HS-5 (cell line): ENCODE measurements at places on chromosomes 5 and 9.

DNA sequence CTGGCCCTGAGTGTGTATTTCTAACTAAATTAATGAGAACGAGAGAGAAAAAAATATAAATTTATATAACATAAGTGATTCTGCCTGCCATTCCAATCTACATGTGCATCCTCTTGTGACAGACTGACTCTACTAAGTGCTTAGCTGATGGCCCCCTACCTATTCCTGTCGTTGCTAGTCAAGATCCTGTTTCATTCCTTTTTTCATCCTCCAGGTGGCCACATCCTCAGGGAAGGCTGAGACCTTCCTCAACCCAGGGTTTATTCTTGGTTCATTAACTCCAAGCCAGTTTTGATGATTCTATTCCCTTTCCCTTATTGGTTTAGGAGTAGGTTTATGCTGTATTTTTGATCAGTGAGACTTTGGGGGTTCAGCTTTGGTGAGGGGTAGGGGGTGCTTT is 201.3 kb downstream of the C9orf152 start:
- no peak for DNase-seq

DNA sequence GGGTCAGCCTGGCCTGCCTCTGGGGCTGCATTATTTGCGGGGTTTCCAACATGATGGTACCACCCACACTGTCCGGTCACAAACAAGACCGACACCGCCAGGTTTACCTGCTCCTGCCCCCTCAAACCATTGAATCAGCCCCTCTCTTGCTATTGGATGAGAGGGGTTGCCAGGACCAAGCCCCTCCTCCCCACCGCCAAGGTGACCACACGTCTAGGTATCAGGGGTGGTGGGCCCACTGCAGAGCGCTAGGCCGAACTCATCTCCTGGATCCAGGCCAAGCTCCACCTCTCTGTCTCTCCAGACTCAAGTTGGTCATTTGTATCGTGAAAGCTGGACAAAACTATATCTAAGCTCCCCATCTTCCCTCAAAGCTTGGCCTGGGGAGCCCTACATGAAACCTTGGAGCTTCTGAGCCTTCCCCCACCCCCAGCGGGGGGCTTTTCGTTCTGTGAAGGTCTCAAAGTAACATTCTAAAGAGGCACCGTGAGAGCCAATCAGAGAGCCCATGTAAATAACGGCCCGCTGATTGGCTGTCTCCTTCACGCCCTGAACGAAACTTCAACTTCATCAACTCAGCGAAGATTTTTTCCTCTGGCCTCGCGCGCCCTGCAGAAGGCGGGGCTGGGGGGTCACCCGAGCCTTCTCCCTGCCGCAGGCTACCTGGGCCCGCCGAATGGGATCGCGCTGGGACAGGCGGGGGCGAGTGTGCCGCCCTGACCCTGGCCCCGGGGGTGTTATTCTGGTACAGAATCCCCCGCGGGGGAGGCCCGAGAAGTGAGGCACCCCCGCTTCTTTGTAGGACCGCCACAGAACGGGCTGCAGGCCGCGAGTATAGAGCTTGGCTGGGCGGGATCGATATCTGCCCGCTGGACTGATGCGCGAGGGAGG is 49.6 kb upstream of the PSD2 start:
- no peak for DNase-seq

DNA sequence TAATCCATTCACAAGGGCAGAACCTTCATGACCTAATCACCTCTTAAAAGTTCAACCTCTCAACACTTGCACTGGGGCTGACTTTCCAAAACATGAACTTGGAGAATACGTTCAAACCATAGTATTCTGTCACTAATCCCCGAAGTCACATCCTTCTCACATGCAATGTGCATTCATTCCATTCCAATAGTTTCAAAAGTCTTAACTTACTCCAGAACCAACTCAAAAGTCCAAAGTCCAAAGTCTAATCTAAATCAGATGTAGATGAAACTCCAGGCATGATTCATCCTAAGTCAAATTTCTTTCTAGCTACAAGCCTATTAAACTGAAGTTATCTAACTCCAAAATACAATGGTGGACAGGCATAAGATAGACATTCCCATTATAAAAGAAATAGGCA is 21.7 kb upstream of the ADAMTSL1 start:
- DNase-seq: no peak

DNA sequence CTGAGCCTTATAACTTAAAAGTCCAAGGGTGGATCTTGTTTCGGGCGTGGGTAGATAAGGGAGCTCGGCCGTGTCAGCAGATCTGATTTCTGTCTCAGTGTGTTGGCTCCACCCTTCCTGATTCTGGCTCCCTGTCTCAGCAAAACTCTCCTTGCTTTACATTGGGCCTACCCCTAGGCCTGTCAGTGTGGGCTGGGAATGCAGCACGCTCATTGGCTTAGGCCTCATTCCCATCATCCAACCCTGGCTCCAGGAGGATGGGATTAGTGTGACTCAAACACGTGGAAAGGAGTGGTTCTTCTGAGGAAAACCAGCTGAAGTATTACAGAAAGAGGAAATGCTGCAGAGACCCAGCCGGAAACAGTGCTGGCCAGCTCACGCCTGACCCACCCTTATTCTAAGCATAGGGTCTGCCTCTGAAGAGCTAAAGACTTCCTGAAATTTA is 59.9 kb downstream of the ZFAND5 start:
- DNase-seq: peak; percentile 80

- DNase-seq: no peak
Observed at GRCh38 chr5:91474201-91474600, 91.1 kb upstream of the ARRDC3 start.

DNA sequence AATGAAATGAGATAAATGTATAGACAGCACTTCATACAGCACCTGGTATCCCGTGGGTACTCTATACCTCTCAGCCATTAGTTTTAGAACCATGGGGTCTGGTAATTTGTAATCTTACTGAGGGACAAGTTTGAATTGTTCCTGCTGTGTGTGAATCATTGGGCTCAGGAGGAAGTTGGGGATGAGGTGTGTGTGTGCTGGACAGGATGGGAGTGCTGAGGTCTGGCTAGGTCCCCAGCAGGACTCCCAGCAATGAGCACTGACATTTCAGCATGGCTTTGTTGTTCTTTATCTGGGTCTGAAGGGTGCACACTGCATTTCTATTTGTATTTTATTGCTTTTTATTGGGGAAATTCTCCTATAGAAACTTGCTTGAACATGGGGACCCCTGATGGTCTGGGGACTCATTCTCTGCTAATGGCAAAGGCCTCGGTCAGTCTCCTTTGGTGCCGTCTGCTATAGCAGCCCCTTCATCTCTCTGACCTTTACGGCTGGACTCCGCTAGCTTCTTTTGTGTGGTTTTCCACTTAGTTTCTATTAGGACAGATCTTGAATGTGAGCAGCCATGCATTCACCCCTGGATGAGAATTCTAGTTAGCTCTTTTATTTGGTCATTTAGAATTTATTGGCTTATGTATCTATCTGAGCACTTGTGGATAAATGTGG is 98.1 kb downstream of the SREK1 start:
- no peak for DNase-seq

GRCh38 chr5:38346593-38346992 is 88.2 kb downstream of the EGFLAM start:
- DNase-seq: no peak

DNA sequence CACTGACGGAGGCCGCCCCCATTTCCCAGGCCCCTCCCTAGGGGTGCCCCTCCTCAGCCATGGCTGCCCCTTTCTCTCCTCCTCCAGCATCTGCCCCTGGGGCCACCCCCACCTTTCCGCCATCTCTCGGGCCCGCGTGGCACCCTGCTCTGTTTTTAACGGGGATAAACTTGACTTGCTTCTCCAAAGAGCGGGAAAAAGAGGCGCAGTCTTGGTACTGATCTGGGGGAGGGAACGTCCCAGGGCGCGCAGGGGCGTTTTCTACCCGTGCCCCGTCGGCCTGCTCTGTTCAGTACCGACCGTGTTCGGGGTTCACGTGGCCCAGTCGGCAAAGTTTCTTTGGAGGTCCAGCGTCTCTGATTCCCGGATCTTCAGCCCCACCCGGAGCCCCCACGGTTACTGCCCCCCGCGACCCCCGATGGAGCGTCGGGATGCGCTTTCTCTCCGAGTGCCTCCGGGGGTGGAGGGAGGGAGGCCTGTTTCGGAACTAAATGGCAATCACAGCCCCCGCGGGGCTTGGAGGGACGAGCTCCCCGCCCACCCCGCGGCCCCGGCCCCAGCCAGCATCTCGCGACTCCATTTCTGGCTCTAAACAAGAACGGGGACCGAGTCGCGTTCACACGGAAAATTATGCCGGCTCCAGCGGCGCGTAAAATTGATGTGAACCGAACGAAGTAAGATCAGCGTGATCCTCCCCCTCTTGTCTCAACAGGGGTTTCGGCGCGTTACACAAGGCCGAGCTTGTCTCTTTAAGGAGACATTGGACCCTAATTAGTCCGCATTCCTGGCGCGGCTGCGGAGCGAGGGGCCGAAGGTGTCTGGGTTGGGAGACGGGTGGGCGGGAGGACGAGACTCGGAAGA is 1.1 kb upstream of the TLE4 start:
- no peak for DNase-seq

GRCh38 chr5:126984632-126985031 is 45.7 kb downstream of the MARCHF3 start:
- DNase-seq: no peak

DNA sequence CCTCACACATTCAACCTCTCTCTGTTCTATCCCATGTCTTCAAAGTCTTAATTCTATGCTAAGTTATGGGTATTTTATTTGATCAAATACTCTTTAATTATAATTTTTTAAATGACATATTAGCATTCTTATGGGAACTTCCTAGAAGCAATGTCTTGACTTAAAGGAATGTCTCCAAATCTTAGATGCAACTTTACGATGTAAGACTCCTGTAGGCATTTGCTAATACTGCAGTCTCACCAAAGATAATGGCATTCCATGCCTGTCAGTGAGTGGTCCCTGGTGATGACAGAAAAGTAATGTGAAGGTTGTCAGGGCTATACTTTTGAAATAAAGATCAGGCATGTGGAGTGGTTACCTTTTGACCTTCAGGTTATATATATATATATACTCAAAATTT is 1654.2 kb upstream of the WWC1 start:
- no peak for DNase-seq

- DNase-seq: no peak
Observed at GRCh38 chr5:1967736-1968135, 85.0 kb upstream of the IRX4 start.

- DNase-seq: no peak
Observed at GRCh38 chr5:131635684-131636572, 899 bp upstream of the RAPGEF6 start.

DNA sequence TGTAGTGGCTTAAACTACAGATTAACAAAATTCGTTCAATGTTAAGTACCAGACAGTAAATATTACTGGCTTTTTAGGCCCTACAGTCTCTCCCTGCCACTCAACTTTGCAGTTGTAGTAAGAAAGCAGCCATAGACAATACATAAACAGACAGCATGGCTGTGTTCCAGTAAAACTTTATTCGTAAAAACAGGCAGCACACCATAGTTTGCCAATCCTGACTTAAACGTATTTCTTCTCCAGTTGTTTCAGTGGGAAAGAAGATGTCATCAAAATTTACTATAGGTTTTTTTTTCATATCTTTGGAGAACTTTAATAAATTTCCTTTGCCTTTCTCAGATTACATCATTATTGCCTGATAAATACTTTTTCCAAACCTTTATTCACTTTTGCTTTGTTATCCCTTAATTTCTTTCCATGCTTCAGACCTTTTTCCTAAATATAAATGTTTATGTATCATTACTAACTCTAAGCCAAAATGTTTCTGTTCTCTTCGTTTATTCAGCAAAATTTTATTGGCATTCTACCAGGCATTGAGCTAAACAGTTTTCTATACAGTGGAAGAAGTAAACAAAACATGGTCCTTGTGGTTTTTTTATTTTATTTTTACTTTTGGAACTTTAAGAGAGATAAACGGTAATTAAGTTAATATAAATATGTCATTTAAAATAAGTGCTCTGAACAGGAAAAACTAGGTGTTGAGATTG is 64.5 kb downstream of the SLF1 start:
- DNase-seq: no peak

GRCh38 chr5:102279711-102280110 is 16.4 kb downstream of the SLCO4C1 start:
- DNase-seq: no peak

DNA sequence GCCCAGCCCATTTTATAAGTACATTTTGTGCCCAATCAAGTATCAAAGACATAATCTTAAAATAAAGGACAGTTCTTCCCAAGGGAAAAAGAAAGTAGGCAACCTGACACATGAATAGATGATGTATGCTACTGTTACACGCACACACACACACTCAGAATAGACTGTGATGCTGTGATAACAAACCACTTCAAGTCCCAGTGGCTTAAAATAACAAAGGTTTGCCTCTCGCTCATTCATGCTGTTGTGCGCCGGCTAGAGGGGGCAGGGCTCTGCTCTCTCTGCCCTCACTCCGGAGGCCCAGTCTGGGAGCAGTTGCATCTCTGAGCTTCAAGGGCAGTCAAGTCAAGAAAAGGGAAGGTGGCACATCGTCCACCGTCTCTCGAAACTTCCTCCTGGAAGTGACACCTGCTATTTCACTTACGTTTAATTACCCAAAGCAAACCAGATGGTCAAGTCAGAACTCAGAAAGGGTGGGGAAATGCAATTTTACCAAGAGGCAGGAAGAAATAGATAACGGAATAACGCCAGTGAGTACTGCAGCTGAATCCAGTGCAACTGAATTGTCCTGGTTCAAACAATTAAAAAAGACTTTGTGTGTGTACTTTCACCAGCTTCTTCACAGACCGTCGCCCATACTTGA is 43.3 kb downstream of the ANKRD33B start:
- DNase-seq: no peak

DNA sequence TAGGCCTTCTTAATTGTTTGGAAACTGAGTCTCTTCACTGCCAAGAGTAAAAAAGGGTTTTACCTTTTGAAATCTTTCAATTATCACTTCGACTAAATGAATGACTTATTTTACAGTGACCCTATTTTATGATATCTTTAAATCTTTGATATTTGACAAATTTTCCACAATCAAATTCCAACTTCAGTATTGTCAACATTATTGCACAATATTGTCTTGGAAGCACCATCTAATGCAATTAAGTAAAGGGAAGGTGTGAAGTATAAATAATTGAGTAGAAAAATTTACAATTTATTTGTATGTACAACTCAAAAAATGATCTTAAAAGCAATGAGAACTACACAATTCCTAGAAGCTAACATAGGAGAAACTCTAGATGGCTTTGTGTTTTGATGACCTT is 49.2 kb downstream of the GABRA6 start:
- no peak for DNase-seq

GRCh38 chr5:83357621-83358231 is 113.8 kb upstream of the VCAN start:
- DNase-seq: no peak

DNA sequence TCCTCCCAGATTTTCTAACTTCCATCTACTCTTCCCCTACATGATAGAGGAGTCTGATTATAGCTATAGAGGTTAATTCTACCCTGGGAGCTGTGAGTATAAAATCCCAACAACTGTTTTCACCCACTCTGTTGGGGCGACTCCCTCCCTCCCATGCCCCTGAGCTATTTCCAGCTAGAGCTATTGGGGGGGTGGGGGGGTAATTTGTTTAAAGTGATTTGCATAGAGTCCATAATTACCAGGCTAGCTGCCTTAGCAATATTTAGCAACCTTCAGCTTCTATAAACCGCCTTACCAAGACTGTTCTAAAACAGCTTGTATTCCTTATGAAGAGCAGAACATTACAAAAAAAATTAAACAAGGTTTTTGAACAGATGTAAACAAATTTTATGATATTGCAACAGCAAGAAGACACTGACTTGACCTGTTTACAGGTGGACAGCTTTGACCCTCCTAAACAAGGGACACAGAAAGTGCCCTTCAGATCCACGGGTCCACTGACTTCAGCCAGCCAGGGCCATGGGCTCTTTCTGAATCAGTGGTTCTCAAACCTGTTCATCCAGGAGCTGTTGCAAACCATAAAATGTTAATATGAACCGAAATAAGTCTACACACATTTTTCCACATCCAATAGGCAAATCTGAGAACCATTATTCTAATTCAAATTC is 98.2 kb downstream of the OTULIN start:
- DNase-seq: no peak
